Bladder microvascular endothelial cell (primary cell): ENCODE measurements at places on chromosomes 5 and 9. TPM values are rescaled to one million over a fixed set of nuclear protein-coding genes. Genes with fewer than 3 reads are reported as not detected.

Gene C5
- 2.1 and 2.3 TPM in 2 replicates for total RNA-seq

Gene NUTM2G
- total RNA-seq: not detected in 2 replicates

Gene GRXCR2
- total RNA-seq: not detected in 2 replicates

Gene FNIP1
- 18.3 and 33.9 TPM in 2 replicates for total RNA-seq

Gene PTGR1
- total RNA-seq: 15.9 and 31.4 TPM in 2 replicates

Gene C9
- 0.16 and 0.57 TPM in 2 replicates for total RNA-seq

Gene ACOT12
- total RNA-seq: not detected in 2 replicates

Gene CFAP90
- not detected in 2 replicates for total RNA-seq

Gene IFNA21
- total RNA-seq: not detected in 2 replicates

Gene FRMD3
- total RNA-seq: 2.2 and 3.2 TPM in 2 replicates

Gene FOXD4L5
- total RNA-seq: under 0.01 and 0.06 TPM in 2 replicates
